Thoracic aorta (tissue), 2 donors: ENCODE measurements at places on chromosomes 16 and 17.

DNA sequence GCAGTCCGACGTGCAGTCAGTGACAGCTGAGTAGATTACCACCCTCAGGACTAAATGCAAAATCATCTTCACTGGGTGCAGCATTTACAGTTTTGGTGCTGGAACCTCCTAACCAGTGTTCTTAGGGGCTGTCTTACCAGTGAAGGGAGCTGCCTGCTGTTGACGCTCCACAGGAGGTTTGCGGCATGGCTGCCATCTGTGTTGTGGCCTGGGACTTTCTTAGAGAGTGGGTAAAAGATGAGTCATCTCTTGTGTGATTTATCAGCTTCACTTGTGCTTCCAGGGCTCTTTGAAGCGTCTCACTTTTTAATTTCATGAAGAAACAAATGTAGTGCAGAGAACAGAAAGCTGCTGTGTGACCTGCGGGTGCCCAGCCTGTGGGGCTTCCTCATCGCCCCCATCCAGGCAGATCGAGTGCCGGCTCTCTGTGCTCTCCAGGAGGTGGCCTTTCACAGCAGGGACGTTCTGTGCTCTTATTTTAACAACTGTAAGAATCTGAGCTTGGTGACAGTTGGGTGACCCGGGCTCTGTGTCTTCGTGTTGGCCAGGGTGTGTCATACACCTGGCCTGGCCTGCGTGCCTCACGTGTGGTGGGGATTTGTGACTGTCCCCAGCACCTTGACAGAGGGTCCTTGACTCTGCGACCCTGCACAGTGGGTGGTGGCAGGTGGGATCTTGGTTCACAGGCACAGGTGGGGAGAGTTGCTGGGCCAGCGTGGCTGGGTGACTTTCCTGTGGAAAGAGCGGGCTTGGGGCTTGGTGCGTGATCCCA is 24.3 kb upstream of the ZNF750 start:
- DNase-seq, result no peak

DNA sequence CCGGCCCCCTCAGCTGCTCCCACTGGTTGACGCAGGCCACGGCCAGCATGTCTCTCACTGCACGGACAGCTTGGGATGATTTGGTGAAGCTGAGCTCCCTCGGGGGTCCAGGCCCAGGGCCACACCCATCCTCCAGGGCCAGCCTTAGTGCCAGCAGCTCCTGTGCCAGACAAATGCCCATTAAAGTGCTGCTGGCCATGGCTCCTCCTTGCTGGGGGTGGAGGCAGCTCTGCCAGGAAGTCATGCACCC is 2.5 kb downstream of the TRIM47 start:
- DNase-seq, result no peak

GRCh38 chr16:67872631-67873434 is at the start of gene EDC4:
EDC4 (plus strand) TSS chr16:67873052; CDS start chr16:67873262, 210 bp downstream.
- DNase-seq, result peak; percentile 68

- DNase-seq, result no peak
These were observed 125.0 kb upstream of the IRX3 start for GRCh38 chr16:54411544-54411943.

DNA sequence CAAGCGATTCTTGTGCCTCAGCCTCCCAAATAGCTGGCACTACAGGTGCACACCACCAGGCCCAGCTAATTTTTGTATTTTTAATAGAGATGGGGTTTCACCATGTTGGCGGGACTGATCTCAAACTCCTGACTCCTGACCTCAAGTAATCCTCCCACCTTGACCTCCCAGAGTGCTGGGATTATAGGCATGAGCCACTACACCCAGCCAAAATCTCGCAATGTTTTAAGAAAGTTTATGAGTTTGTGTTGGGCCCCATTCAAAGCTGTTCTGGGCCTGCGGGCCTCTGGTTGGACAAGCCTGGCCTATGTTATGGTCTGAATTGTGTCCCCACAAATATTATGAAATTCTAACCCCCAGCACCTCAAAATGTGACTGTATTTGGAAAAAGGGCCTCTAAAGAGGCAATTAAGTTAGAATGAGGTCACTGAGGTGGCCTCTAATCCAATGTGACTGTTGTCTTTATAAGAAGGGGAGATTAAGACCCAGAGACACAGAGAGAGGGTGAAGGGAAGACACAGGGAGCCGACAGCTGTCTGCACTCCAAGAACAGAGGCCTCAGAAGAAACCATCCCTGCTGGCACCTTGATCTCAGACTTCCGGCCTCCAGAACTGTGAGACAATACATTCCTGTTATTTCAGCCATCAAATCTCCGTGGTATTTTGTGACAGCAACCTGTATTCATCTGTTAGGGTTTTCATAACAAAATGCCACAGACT is 469.9 kb downstream of the HS3ST4 start:
- DNase-seq, result no peak

DNA sequence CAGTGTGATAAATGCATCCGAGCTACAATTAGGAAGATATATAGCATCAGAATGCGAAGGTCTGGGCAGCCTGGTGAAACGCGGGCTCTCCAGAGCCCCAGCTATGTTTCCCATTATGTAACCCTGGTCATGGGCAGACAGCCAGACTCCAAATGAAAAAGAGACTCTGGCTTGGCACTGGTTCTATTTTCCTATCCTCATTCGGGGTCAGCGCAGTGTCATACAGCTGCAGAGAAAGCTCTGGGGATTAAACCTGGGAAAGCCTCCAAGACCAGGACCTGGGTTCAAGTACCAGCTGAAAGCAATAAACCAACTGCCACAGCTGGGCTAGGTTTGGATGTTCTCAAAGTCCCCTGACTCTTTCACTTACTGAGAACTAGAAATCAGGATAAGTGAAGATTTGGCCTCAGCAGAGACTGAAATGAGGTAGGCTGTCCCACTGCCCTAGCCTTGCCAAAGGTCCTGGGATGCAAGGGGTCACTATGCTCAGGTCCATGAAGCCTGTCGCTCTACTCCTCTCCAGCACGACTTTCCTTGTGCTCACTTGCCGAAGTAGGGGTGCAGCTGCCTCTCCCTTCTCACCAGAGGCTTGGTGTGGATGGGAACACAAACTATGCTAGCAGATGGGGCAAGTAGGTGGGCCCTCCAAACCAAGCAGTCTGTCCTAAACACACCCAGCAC is 123.8 kb downstream of the SMG6 start:
- DNase-seq, result peak; percentile 60

DNA sequence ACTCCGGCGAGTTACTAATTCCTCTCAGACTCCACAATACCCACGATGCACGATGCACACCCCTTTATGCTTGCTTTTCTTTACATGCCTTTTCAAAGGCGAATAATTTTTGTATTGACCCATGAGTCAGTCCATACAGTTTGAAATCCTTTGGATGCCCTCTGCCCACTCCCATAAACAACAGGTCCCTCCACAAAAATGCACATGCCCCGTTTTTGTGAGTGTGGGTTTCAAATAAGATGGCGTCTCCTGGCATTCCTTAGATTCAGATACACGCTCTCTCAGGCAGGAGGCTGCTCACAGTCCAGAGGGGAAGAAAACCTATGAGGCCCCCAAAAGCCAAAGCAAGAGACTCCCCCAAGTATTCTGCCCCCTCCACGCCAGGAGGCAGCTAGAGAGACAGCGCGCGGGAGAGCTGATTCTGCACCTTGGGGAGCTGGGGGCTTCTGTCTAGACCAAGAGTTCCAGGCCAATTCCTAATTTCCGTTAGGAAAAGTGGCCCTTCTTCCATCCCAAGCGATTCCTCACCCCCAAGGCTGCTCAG is 19.6 kb upstream of the HOXB9 start:
- no peak for DNase-seq

DNA sequence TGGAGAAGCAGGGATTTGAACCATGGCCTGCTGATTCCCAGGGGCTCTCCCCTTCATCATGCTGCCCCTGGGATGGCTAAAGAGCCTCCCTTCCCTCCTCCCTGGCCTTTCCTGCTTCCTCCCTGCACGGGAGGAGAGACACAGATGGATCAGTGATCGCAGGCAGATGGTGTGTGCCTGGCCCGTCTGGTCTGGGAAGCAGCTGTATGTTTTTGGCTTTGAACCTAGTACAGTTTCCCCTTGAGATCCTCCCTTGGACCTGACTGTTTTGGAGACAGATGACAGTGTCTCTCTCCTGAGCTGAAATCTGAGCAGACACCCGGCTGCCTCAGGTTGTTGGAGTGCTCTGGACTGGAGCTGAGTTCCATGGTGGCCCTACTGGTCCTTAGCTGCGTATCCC is 29.0 kb upstream of the ATP2C2 start:
- DNase-seq, result no peak

DNA sequence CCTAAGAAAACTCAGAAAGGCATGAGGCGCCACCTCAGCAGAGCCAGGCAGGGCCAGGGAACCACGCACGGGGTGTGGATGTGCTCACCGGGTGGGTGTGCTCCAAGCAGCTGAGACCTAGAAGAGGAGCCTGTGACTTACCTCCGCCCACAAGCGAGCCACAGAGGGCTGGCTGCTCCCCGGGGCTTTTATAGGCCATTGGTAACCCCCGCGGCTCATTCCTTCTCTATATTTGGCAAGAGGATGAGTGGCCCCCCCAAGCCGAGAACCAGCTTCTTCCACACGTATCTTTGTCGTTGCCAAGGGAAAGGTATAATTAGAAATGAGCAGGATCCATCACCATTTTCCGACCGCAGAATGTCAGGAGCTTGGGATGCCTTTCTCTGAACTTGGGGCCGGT is at the start of gene MYH3:
TSS of gene MYH3 (minus strand) at position 162 of the 400 bp plus-strand sequence. CDS start 2,245 bp downstream, outside the sequence.
- DNase-seq, result no peak

GRCh38 chr16:12515746-12516145 is 287.9 kb downstream of the CPPED1 start:
- no peak for DNase-seq

DNA sequence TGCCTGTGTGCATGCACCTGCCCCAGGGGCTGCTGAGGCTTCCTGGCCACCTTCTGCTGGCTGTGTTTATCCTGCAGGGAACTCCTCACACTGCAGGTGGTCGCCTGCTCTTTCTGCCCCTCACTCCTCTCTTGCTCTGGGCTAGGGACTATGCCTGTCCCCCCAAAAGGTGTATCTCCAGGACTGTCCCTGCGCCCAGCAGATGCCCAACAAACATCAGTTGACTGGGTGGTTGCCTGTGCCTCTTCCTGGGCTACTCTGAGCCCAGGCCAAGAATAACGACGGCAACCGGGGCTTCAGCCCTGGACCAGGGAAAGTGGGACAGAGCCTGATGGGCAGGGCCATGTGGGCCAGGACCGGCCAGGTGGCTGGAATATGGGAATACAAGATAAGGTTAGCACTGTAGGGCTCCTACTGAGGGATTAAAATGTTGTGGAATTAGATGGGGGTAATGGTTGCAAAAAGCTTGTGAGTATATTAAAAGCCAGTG is 55.4 kb downstream of the VAC14 start:
- no peak for DNase-seq

GRCh38 chr16:88428616-88429386 is 24.3 kb upstream of the ZFPM1 start:
- no peak for DNase-seq

DNA sequence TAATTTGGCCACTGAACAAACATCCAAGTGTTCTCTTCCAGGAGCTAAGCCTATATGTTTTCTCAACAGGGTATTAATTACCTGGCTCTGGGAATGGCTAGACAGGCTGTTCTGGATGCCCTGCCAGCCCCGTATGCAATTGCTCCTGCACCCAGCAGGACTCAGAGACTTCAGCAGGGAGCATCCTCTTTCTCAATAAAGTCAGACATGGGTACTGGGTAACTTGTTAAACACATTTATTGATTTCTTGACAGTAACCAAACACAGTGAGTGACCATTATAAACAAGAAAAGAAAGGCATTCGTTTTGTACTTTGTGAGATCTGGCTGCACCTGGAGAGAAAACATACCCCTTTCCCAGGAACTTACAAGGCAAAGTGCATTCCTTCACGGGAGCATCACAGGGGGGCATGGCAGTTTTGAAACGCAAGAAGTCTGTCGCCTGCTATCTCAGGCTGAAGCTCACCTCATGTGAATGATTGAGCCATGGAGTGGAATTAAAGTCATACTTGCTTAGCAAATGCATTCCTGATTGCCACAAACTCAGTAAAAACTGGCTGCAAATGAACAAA is 369.8 kb downstream of the UTP18 start:
- no peak for DNase-seq

- DNase-seq, result no peak
These were observed 34.1 kb downstream of the ABAT start for GRCh38 chr16:8708536-8708935.

DNA sequence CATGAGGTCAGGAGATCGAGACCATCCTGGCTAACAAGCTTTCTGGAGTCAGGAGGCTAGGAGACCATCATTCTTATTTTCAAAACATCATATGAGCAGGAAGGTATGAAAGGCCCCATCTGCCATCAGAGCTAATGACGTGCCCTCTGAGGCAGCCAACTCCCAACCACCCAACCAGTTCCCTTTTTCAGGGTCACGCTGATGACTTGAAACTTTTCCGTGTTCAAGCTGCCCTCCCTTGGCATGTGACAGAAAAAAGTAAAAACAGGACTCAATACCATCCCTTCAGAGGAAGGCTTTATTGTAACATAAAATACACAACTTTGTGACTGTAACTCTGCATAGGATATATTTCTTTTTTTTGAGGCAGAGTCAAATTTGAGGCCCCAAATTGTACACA is 4.6 kb upstream of the GHDC start:
- no peak for DNase-seq

- DNase-seq, result no peak
These were observed 22.2 kb downstream of the CLTC start for GRCh38 chr17:59641799-59642484.

DNA sequence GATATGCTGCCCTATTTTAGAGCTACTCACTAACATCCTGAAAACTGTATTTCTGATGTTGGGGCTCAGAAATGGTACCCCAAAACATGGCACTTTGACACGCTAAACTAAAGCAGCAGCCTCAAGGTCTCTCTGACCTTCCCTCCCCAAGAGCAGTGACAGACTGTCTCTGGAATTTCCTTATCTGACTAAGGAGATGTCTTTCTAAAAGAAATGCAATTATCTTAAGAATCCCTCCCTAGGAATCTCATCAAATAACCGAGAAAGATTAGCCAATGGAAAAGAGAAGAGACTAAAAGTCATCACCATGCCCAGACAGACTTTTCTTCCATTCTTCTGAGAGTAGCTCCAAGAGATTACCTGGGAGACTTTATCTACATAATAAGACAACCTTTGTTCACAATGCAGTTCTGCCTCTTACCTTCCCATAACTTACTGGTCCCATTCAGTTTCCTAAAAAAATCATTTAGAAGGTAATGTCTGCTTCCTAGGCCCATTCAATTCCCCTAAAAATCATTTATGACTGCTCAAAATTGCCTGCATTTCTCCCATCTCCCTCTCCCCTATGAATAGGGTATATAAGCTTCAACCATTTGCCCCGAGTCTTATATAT is 123.9 kb downstream of the CPPED1 start:
- no peak for DNase-seq

GRCh38 chr17:4657678-4658077 is 16.2 kb upstream of the ALOX15 start:
- no peak for DNase-seq

DNA sequence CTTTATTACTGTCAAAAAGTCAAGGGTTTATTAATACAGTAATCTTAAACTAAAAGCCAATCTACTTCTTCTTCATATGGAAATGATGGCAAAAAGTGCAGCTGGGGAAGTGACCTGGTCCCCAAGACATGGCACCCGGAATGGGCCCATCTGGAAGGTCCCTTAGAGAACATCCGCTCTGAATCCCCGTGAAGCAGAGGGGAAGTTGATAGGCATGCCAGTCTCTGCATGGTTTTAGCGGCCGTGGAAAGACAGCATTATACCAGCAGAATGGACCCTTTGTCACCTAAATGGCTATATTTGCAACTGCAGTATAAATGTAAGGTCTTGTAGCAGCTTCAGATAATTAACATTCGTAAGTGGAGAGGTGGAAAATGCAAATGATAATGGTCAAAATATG is 32.4 kb downstream of the COTL1 start:
- no peak for DNase-seq

- no peak for DNase-seq
These were observed 29.5 kb downstream of the KAT7 start for GRCh38 chr17:49817993-49818392.
